ENCODE measurements at places on chromosomes 2 and 18.

GRCh38 chr18:32372381-32373061, 98.2 kb downstream of the GAREM1 start:
- no peak for DNase-seq

DNA sequence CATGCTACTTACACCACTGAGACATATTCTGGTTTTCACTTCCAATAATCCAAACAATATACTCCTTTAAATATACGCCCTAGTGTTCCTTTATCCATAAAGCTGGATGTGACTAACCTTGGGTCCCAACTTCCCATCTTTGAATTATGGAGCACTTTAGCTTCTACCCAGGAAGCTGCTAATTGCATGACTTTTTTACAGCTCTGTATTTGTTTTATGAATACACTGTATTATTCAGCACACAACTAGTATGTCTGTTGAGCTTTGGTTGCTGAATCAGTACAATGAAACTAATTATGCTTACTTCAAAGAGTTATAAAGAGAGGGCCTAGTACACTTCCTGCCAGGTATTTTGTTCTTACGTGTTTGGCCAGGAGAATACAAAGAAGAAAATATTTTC, 118.5 kb downstream of the BAZ2B start:
- no peak for DNase-seq

- DNase-seq, result no peak
Measured at GRCh38 chr2:124048664-124049063, 23.6 kb downstream of the CNTNAP5 start.

GRCh38 chr18:31255953-31256352, 62.0 kb upstream of the DSG1 start:
- no peak for DNase-seq

DNA sequence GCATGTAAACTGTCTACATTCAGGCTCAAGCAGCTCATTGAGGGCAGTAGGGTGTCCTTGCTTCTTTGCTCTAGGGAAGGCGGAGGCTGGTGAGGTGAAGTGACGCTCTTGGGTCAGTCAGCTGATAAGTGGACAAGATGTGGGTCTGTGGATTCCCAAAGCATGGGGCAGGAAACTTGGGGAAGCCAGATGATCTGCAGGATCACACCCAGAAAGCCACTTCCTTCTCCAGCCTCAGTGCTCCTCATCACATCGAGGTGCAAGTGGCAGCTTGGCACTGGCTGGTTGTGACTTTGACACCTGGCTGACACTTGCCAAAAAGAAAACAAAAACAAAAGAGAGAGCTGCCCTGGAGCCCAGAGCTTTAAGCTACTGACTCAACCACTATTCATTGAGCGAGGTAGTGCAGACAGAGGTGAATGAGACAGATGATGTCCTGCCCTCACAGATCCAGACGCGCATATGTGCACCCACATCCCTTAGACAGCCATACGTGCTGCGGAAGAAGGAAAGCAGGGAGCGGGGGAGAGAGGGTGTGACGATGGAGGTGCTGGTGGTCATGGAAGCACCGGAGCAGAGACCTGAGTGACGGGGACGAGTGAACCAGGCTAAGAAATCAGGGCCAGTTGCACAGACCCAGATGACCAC, 3.1 kb upstream of the CIB4 start:
- DNase-seq, result no peak

DNA sequence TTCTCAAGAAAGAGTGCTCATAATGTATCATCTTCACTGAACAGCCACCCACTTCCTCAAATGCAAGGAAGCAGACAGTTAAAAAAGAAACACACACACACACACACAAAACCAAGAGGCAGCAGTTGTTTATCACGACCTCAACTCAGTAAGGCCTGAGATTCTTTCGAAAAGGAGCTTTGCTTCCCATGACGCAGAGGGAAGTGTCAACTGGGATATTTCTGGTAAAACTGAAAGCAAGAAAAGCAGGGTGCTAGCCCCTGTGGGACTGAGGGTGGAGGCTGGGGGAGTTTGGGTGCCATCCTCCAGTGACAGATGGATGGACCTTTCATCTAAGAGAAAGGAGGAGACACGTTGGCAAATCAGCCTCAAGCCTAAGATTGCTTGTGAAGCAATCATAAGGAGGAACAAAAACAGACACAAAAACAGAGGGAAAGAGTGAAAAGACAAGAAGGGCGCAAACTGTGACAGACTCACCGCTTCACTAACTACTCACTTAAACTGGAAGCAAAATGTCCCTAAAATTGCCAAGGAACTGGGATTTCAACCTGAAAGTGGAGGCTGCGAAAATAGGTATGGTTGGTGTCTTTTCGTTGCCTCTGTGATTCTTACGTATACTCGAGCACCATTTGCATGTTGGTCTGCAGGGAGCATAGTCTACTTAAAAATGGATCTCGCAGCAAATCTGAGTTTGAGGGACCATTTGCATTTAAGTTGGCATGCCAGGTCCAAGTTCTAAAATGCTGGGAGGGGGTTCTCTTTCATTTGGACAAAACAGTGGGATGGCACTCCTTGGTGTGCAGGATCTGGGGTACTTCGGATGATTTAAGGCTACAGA, at the start of gene ARHGAP25:
Gene ARHGAP25 (plus strand): TSS at position 124 of the 838 bp plus-strand sequence. CDS start 389 bp downstream, at position 513.
- no peak for DNase-seq

DNA sequence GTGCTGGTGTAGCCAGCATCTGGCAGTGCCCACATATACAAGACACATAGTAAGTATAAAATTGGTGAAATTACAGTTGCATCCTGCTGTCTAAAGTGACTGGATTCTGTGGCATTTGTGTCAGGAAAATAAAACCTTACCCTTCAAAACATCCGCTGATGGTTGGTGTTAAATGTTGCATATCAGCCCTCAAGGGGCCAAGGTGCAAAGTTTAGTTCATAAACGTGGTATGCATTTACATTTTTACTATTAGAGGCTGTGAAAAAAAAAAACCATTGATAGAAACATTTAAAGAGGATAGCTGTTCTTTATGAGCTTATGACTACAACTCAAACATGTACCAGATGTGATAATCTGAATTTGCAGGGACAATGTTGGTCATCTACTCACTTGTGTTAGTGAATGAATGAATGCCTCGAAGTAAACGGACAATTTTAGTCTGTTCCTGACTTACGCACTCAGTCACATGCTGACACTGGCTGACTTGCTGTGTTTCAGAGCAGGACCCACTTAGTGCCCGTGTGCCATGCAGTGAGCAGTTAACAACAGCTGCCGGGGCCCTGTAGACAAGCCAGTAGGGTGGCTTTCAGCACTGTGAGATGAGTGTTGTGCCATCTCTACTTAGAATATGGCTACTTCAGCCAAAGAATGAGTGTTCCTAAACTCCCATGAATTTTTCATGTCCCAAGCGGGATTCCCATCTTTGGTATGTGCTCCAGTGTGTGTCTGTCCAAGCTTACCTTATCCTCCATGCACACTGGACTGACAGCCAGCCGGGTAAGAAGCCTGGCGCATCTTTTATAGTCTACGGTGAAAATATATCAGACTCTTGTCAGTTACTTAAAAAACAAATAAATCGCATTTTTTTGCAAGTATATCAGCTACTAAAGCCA, 5.3 kb downstream of the ALKAL2 start:
- DNase-seq, result no peak

GRCh38 chr2:19671916-19672315, 229.9 kb downstream of the TTC32 start:
- no peak for DNase-seq

- no peak for DNase-seq
Measured at GRCh38 chr2:163768881-163769695, 33.3 kb upstream of the FIGN start.

DNA sequence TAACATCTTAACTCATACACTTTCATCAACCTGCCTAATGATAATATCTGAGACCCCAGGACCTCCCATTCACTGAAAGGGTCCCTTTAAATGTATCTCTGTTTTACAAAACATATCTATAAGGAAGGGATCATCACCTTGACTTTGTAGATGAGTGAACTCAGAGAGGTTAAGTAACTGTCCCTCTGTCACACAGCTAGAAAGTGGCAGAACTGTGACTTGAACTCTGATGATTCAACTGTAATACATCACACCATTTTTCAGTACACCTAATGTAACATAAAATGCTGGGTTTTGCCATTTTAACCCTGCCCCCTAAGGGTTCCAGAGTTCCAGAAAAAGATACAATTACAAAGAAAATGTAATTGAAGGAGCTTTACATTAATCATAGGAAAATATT, 234.6 kb downstream of the ZEB2 start:
- no peak for DNase-seq

GRCh38 chr2:144438801-144439631, 80.9 kb downstream of the ZEB2 start:
- no peak for DNase-seq

DNA sequence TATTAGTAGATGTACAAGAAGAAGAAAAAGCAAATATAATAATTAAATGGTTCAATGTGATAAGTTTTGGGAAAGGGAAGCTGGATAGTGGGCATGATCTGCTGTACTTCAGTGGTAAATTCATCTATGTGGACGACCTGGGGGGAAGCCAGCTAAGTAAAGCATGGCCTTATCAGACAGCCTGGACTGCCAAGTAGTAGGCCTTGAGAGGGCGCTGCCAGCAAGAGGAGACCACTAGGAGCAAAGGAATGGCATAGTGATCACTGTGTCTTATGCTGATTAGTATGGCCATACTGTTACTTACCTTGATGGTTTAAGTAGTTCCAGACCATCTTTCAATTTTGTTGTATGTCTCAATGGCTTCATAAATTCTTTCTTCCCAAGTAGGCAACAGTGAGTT, 287.6 kb downstream of the SETBP1 start:
- DNase-seq, result no peak

GRCh38 chr2:158714420-158714819, 80.7 kb upstream of the DAPL1 start:
- no peak for DNase-seq

GRCh38 chr2:45469314-45470099, 141.6 kb downstream of the SRBD1 start:
- DNase-seq, result no peak

DNA sequence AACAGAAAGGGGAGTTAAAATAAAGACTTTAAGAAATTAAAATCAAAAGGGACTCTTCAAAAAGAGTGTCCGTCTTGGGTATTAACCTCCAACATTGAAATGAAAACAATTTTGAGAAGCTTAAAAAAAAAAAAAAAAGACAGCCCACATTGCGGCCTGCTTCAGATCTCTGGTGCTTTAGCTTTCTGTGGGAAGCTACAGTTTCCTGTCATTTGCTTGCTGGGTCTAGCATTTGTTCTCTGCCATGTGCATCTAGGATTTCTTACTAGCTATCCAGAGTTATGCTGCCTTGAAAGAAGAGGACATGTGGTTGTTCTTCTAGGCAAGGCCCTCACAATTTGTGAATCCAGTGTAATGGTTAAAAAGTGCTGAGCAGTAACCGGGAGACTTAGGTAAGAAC, 375.3 kb downstream of the SLC4A3 start:
- no peak for DNase-seq

DNA sequence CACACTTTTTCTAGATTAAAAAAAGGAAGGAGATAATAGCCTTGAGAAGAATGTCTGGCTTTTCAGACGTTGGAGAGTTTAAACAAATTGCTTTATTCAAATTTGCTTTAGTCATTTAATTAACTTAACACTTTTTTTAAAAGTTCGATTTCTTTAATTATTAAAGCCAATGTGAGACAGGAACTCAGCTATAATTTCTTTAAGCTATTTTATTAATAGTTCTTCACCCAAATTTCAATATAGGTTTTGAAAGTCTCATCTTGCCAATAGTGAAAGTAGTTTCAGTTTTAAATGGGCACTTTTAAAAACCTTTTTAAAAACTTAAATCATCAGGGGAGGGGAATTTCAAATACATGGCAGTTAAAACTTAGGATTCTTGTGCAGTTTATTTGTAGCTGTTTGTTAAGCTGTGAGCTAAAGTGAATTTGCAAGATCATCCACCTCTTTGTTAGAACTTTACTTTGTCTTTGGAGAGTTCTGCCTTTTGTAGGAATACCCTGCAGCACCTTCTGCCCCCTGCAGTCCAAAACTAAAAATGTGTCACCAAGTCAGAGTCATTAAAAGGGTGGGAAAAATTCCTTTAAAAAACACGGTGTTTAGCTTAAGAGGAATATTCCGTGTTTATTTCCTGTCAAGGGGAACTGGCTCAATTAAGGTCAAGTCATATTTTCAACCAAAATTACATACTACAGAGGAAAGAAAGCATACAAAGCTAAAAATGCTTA, 4.6 kb downstream of the TGIF1 start:
- DNase-seq, result no peak

DNA sequence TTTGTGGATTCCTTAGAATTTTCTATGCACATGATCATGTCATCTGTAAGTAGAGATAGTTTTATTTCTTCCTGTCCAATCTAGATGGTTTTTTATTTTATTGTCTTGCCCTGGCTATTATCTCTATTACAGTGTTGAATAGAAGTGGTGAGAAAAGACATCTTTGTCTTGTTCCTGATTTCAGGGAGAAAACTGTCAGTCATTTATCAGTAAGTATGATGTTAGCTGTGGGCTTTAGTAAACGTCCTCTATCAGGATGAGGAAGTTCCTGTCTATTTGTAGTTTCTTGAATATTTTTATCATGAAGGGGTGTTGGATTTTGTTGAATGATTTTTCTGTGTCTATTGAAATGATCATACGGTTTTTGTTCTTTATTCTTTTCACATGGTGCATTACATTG, 5.3 kb downstream of the PLEKHH2 start:
- no peak for DNase-seq

DNA sequence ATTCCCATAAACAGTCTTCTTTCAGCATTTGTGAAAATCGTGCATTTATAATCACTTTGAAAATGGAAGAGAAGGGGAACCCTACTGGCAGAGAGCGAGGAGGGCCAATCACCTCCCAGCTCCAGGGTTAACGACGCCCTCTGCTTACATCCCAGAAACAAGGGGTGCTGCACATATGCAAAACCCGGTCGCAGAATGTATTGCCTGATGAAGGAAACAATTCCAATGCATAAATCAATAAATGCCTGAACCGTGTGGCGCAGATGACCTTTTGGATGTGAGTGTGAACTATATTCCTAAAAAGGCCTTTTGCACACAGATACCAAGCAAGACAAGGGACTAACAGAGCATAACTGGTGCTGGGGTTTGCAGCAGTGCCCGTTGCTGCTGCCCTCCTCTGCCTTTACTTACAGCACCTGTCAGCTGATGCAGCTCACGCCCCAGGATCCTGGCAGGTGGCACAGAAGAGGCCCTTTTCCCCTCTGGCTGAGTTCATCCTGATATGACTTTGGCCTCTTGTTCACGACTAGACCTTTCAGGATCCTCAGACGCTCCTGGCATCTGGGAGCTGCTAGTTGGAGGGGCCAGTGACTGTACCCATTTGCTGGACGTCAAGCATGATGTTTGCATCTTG, 67.8 kb downstream of the MYT1L start:
- no peak for DNase-seq

DNA sequence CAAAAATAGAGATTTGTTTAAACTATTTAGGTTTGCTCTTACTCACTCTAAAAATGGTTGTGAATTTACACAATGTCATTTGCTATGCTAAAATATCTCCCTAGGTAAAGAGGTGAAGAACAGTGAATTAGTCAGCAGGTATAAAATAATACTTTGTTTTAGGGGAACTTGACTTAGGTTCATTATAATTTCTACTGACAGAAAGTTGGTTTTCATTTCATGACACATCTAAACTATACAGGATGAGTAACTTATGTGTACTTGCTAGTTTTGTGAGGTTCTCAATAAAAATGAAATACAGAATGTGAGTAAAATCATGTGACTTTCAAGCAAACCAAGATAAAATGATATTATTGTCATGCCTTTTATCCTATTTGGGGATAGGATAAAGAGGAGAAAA, 66.0 kb downstream of the DIS3L2 start:
- DNase-seq, result no peak
